Kidney (tissue), 22 donors: ENCODE measurements at places on chromosomes 4 and X. TPM values are rescaled to one million over a fixed set of nuclear protein-coding genes. Genes with fewer than 3 reads are reported as not detected.

The RIBC1 gene
- 2.5 TPM for total RNA-seq

GRCh38 chr4:172721659-172722058 lies 447.0 kb upstream of the GALNT7 start:
- H3K4me3 ChIP-seq = no peak overlapping the region
- no peak for DNase-seq
- H3K36me3 ChIP-seq = no peaks in the 10 kb centered on the region
- no peaks in the 10 kb centered on the region for H3K4me1 ChIP-seq
- H3K27me3 ChIP-seq = no peaks in the 10 kb centered on the region
- H3K27ac ChIP-seq = no peak overlapping the region

DNA sequence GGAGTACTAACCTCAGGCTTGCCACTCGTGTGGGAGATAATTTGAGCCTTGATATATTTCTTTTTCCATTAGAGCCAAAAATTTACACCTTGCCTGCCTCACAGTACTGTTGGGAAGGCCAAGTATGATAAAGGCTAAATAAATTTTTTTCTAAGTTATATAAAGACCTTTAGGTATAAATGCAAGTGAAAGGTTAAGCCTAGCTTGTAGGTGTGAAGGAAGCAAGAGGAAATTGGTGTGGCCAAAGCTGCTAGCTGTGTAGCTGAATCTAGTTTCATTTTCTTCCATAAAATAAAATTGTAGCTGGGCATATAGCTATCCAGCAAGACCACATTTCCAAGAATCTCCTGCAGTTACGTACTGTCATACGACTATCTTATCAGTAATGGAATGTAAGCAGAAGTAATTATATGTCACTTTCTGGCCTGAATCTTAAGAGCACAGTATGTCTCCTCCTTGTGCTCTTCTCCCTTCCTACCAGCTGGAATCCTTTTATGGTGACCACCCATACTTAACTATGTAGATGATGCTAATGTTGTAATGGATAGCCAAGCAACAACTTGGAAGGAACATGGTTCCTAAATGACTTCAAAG lies 14.3 kb upstream of the GABRE start:
- H3K4me3 ChIP-seq = no peak overlapping the region
- H3K27me3 ChIP-seq = no peaks in the 10 kb centered on the region
- H3K36me3 ChIP-seq = no peaks in the 10 kb centered on the region
- no peak for DNase-seq

GRCh38 chr4:102608190-102608589 lies 107.0 kb downstream of the NFKB1 start:
- no peaks in the 10 kb centered on the region for H3K27me3 ChIP-seq
- no peak overlapping the region for H3K4me3 ChIP-seq
- H3K36me3 ChIP-seq = peaks cover 49% of the 10 kb centered on the region
- DNase-seq = no peak
